ENCODE measurements at places on chromosomes 7 and 10.

DNA sequence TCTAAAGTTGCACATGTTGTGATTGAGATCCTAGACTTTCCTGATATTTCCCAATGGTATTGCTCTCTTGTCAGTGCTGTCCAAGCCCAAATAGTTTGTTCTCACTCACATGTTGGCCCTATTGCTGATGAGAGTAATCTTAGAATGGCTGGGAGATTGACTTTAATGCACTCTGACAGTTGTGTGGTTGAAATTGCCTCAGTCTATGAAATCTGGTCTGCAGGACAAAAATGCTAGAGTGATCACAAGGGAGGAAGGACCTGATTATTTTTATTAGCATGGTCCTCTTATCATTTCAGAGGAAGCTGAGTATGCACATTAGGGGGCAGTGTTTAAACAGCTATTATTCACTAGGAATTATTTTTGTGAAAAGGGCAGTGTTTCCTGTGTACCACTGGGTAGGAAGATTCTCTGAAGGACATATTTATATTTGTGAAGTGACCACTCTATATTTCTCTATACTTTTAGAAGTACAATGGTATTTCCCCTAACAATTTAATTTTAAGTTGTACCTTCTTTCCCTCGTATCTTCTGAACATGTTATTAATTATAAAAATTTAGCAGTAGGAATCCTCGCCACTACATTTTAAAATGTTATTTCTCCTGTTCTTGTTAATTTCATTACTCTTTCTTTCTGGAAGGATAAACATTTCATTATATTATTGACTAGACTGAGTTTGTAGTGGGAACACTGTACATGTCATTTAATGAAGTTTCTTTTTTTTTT lies 64.4 kb downstream of the SUGCT start:
- H3K36me3 ChIP-seq, result no peaks in the 10 kb centered on the region
- DNase-seq, result no peak
- no peak overlapping the region for H3K4me3 ChIP-seq
- no peak overlapping the region for H3K27ac ChIP-seq

DNA sequence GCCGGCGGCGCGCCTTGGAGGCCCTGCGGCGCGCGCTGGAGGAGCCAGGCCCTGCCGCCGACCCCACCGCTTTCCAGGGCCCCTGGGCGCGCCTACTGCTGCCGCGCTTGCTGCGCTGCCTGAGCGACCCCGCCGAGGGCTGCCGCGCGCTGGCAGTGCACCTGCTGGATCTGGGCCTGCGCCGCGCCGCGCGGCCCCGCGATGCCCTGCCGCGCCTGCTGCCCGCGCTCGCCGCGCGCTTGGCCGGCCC lies 280 bp downstream of the DNAAF5 start:
- no peaks in the 10 kb centered on the region for H3K36me3 ChIP-seq
- peak overlapping the region; percentile 75 for H3K4me3 ChIP-seq
- DNase-seq, result no peak
- H3K27ac ChIP-seq, result no peak overlapping the region
- no peaks in the 10 kb centered on the region for H3K27me3 ChIP-seq
- H3K4me1 ChIP-seq, result peaks cover 16% of the 10 kb centered on the region

DNA sequence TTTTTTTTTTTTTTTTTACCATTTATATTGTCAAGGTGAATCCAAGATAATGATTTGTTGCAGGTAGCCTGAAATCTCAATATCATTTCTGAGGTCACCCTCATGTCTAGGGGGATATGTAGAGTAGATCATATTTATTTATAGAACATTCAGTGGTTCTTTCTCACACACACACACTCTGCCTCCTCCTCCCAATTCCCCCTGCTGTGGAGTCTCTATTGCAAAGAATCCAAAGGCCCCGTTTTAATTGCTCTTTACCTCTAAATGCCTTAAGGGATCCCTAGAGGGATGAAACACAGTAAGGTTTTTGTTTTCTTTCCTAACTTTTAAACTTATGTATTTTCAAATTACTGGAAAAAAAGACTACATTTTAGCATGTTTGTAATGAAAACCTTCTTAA lies 170.0 kb downstream of the PRKG1 start:
- H3K4me3 ChIP-seq, result no peak overlapping the region
- no peaks in the 10 kb centered on the region for H3K36me3 ChIP-seq
- H3K27ac ChIP-seq, result no peak overlapping the region
- H3K27me3 ChIP-seq, result no peaks in the 10 kb centered on the region
- DNase-seq, result no peak
- H3K4me1 ChIP-seq, result no peaks in the 10 kb centered on the region

DNA sequence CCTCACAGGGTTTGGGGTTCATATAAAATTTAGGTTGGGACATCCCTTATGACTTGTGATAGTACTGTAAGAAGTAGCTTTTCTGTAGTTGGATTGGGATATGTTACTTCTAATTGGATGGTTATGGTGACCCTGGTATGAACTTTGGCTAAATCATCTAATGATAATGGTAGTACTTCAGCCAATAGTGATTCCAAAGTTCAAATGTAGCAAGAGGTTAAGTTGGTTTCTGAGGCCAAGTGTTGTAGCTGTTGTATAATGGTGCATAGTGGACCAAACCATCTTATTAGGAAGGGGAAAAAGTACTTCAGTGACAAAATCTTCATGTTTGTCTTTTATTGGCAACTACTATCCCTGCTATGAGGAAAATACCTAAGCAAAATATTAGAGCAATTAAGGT lies 542.1 kb upstream of the IGFBP3 start:
- no peaks in the 10 kb centered on the region for H3K4me1 ChIP-seq
- H3K27ac ChIP-seq, result no peak overlapping the region
- no peak overlapping the region for H3K4me3 ChIP-seq

GRCh38 chr7:36884351-36884750 lies 160.1 kb upstream of the AOAH start:
- no peaks in the 10 kb centered on the region for H3K4me1 ChIP-seq
- no peaks in the 10 kb centered on the region for H3K27me3 ChIP-seq
- H3K4me3 ChIP-seq, result no peak overlapping the region
- H3K36me3 ChIP-seq, result no peaks in the 10 kb centered on the region
- no peak for DNase-seq

GRCh38 chr7:47475880-47476227 lies 106.1 kb downstream of the TNS3 start:
- DNase-seq, result no peak
- H3K4me1 ChIP-seq, result peaks cover 54% of the 10 kb centered on the region
- H3K27me3 ChIP-seq, result no peaks in the 10 kb centered on the region
- H3K36me3 ChIP-seq, result peaks cover 6% of the 10 kb centered on the region
- H3K27ac ChIP-seq, result no peak overlapping the region

DNA sequence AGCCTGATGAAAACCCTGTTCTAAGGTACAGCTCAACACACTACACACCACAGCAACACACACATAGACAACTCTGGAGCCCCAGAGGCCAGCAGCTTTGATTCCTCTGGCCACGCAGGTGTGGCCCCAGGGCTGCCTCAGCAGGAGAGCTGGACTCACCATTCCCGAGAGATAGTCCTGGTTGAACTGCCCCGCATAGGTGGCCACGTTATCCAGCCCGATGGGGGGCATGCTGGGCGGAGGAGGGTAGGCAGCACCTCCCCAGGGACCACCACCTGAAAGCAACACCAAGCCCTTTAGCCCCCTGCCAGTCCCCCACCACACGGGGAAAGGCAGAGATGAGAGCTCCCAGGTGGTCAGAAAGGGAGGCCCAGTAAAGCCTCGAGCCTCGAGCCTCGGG lies 34.7 kb downstream of the ANXA11 start:
- no peaks in the 10 kb centered on the region for H3K36me3 ChIP-seq
- H3K27ac ChIP-seq, result no peak overlapping the region
- H3K4me1 ChIP-seq, result no peaks in the 10 kb centered on the region
- H3K27me3 ChIP-seq, result no peaks in the 10 kb centered on the region

DNA sequence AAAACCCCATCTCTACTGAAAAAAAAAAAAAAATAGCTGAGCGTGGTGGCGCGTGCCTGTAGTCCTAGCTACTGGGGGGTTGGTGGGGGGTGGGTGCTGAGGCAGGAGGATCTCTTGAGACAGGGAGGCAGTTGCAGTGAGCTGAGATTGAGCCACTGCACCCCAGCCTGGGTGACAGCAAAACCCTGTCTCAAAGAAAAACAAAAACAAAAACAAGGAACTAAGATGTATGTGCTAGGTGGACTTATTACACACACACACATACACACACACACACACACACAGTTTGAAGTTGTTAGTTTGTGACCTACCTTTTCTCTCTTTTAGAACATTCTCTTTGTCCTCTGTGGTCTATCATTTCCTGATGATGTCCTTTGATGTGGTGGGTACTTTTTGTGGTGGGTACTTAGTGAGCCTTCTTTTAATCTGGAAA lies 53.5 kb downstream of the EXOC6 start:
- no peak overlapping the region for H3K4me3 ChIP-seq
- no peaks in the 10 kb centered on the region for H3K27me3 ChIP-seq
- H3K27ac ChIP-seq, result no peak overlapping the region
- no peaks in the 10 kb centered on the region for H3K4me1 ChIP-seq
- peaks cover 10% of the 10 kb centered on the region for H3K36me3 ChIP-seq
- peak; percentile 20 for DNase-seq

DNA sequence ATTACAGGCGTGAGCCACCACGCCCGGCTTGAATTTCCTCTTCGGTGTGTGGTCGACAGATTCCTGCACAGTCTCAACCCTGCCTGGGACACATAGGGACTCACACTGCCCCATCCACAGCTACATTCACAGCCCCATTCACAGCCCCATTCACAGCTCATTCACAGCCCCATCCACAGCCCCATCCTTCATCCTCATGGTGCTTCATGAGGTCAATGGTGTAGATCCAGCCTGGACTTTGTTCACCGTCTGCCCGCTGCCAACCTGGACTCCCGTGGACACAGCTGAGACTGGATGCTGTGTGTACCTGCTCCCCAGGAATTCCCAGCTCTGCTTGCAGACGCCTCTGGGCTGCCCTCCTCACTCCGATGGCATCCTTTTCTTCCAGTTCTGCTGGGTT lies 5.2 kb downstream of the IDI2 start:
- H3K27ac ChIP-seq, result no peak overlapping the region
- H3K27me3 ChIP-seq, result no peaks in the 10 kb centered on the region
- H3K4me3 ChIP-seq, result no peak overlapping the region
- no peak for DNase-seq
- H3K36me3 ChIP-seq, result peaks cover 24% of the 10 kb centered on the region

DNA sequence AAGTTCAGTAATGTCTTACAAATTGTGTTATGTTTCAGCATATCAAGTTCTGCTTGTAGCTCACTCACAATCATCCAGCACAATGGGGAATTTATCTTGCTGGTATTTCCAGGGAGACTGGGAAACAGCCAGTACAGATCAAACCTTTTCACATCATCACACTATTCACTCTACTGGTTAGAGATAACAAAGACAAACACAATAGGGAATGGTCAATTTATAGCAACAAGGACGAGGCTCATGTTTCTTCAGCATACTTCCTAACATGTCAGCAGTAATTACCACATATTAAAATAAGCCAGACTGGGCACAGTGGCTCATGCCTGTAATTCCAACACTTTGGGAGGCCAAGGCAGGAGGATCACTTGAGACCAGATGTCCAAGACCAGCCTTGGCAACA lies 38.3 kb downstream of the TOMM7 start:
- H3K27me3 ChIP-seq, result no peaks in the 10 kb centered on the region
- H3K36me3 ChIP-seq, result no peaks in the 10 kb centered on the region
- H3K4me3 ChIP-seq, result no peak overlapping the region
- no peak overlapping the region for H3K27ac ChIP-seq

All from B cell (primary cell).